T-helper 17 cell (primary cell): ENCODE measurements at places on chromosomes 2 and 18.

DNA sequence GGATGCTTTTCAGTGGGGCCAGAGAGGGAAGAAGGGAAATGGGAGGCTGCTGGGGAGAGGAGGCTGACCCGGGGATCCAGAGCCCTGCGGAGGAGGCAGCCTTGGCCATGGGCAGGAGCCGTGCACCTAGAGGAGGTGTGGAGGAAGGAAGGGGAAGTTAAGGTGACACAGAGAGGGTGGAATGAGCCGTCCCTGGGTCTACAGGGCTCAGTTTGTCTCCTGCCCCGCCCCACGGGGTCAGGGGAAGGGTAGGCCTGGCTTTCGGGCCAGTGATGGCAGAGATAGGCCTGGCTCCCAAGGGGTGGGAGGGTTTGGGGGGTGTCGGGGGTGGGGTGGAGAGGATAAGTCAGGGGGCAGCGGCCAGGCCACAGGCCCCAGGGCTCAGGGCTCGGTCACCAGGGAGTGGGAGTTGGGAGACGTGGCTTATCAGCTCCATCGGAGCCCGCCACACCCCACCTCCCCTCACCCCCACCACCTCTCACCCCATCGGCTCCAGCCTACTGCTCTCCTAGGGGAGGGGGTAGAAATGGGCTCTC is 39.5 kb upstream of the NOTO start:
- DNase-seq, result no peak

- DNase-seq, result no peak
Measured at GRCh38 chr2:100743741-100744140, 76.2 kb upstream of the NPAS2 start.

GRCh38 chr2:28716265-28716865 is 35.3 kb upstream of the PPP1CB start:
- no peak for DNase-seq

GRCh38 chr18:55910296-55910695 is 322.3 kb upstream of the TCF4 start:
- DNase-seq, result no peak

DNA sequence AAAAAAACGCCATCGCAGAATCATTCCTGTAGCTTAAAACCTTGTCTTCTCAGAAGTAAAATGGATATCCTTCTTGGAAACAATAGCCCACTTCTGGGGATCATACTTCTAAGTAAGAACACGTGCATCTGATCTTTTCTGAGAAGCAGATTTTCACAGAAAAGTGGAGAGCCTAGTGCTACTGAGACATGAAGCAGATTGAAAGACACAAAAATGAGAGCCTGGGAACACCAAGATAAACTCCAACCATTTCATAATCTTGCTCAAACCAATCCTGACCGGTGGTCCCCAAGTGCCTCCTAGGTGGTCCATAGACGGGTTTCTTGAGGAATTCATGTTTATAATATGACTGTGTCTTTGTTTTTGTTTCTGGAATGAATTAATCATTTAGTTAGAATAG is 191.2 kb downstream of the IRS1 start:
- no peak for DNase-seq

DNA sequence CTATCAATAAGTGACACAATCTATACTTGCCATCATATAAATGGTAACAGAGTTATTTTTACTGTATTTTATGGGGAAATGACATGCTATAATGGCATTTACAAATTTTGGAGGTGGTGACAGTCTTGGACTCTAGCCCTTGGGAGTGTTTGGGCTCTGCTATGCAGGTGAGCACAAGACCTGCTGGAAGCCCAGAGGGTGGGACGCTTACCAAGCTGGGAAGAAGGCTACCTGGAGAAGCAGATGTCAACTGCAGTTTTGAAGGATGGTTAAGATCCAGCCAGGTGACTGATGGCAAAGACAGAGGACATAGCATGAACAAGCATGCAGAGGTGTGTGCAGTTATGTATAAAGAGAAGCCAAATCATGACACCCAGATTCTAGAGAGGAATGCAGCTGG is 346.9 kb downstream of the MYCN start:
- no peak for DNase-seq

DNA sequence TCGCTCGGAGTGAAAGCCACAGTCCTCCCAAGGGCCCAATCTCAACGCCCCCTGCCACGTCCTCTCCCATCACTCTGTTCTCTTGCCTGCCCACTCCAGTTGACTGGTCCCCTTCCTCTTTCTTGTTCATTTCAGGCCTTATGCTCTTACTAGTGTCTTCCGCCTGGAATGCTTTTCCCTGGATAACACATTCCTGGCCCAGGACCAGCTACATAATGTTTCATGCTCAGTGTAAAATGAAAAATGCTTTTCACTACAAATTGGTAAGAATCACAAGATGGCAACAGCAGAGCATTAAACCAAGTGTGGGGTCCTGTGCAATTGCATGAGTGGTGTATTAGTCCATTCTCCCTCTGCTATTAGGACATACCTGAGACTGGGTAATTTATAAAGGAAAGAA is 417.2 kb upstream of the KLHL29 start:
- DNase-seq, result no peak

DNA sequence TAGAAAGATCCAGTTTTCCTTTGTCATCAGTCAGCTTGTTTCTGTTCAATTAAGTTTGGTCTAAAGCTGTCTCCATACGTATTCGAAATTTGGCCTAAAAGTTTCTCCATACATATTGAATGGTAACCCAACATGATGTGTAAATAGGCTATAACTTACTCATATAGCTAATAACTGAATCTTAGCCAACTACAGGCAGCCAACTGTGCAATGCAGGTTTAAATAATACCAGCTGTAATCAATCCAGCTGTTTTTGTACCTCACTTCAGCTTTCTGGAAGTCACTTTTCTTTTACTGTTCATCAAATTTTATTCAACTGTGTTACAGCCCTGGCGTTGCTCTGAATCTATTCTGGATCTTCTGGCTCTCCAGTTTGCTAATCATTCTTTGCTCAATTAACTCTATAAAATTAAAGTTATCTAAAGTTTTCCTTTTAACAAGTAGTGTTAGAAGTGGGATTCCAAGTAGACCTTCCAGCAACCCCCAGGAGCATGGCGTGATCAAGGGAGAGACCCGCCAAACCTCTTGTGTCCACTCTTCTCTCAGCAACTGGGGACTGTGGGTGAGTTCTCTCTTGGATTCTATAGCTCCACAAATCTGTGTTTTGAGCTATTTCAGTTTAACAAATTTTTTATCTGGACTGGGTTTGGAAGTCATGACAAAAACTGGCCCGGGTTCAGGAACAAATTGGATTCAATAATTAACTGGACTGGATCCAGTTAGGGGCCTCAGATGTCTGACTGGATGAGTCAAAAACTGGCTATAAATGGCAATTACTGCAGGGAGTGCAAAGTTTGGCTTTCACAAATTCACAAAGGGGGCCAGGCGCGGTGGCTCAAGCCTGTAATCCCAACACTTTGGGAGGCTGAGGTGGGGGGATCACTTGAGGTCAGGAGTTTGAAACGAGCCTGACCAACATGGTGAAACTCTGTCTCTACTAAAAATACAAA is 329.7 kb upstream of the ST6GAL2 start:
- no peak for DNase-seq

- DNase-seq, result peak; percentile 59
Measured at GRCh38 chr18:77062518-77063003, 70.0 kb downstream of the MBP start.

- DNase-seq, result no peak
Measured at GRCh38 chr2:236755278-236755840, 185.7 kb downstream of the ACKR3 start.

DNA sequence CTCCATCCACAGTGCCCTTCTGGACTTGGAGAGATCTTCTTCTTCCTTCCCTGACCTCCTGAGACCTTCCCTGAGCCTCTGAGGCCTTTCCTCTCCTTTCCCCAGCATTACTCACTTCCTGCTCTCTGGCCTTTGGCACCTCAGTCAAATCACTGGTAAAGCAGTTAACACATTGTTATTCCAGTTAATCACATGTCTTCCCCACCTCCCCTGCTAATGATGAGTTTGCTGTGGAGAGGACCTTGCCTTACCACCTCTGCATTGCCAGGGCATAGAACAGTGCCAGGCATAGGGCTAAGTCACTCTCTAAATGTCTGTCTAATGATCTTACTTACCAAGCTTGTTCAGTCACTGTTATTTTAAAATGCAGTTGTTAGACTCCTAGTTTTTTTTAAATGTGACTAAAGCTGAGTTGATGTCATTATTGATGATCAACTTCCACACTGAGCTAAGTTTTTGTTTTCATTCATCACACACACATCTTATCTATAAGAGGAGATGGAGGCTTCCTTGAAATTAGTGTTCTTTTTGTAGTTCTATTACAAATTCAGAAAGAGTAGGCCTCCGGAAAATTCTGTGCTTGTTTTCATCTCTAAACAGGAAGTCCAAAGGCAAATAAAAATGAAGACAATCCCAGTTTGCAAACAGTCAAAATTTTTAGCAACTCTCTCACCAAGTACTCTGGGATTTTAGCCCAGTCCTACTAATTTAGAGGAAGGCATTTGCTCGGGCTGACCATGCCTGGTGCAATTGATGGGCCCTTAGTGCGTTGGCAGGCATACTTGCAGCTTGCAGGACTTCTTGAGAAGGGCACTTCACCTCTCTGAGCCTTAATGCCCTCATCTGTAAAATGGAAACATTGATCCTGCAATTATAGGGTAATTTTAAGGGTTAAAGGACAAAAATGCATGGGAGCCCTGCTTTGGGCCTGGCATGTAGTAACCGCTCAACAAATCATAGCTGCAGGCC is 113.7 kb upstream of the SPRED2 start:
- DNase-seq, result no peak

GRCh38 chr2:238239543-238239862 is 335 bp downstream of the HES6 start:
- DNase-seq, result no peak

GRCh38 chr18:616380-616995 is 19.7 kb downstream of the CLUL1 start:
- DNase-seq, result no peak

- DNase-seq, result no peak
Measured at GRCh38 chr18:65942104-65942503, 191.3 kb downstream of the CDH7 start.

DNA sequence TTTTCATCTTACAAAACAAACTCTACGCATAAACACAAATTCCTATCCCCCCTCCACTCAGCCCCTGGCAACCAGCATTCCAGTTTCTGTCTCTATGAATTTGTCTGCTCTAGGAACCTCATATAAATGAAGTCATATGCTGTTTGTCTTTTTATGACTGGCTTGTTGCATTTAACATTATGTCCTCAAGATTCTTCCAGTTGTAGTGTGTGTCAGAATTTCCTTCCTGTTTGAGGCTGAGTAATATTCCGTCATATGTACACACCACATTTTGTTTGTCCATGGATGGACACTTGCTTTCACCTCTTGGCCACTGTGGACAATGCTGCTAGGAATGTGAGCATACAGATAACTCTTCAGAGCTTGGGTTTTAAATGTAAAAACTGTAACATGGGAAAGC is 272.1 kb downstream of the GBX2 start:
- DNase-seq, result no peak

GRCh38 chr2:71944183-71944550 is 203.5 kb downstream of the CYP26B1 start:
- DNase-seq, result no peak

DNA sequence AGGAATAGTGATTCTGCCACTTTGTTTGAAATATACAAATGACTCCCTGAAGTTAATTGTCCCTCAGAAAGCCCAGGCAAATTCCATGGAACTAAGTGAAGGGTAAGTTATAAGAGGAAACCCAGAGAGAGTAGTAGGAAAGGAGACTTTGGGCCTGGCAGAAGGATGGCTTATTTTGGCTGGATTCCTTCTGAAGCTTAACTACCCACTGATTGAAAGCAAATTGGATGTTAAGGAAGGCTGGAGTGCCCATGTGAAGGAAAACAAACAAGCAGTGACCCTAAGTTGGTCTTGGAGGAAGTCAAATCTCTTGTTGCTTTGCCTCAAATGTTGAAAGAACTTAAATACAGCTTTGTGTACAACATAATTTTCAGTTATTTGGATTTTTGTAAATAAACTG is 1106.4 kb upstream of the ZEB2 start:
- no peak for DNase-seq

DNA sequence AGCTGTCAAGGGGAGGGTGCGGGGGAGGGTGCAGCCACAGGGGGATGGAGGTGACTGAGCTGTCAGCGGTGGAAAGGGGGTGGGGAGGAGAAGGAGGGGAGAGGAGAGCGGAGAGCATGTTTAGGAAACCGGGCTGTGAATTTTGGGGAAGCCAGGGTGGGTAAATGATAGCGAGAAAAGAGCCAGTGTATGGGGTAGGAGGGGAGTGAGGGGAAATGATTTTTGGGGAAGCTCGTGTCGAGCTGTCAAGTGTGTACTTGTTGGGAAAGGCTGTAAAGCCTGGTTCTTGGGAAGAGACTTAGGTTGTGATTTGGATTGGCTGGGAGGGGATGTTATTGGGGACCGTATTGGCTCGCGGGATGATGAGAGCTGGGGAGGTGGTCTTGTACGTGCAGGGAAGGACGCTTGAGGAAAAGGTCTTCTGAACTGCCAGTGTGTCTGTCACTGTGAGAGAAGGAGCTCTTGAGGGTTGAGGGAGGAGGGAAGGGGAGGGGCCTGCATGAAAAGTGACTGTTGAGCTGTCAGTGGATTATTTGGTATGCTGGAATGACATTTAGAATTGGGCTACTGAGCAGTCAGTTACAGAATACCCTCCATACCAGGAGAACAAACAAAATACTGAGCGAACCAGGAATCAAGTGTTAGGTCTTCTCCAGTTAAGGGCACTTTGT is 1.0 kb downstream of the UBR3 start:
- DNase-seq, result no peak

DNA sequence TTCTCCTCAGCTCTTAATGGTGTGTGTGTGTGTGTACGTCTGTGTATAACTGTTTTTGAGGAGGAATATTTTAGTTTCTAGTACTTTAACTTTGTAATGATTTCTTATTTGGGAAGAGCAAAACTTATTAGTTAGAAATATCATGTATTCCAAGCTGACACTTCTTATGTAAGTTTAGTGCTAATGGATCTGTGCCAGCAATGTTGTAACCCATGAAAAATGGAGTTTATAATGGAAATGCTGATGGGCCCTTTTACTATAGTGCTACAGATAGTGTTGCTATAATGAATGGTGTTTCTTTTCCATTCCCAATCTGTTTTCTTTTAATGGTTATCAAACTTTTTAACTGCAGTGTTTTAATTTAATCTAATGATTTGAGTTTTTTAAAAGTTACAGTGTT is 49.8 kb upstream of the OTX1 start:
- DNase-seq, result no peak

- no peak for DNase-seq
Measured at GRCh38 chr18:46415532-46416252, 241.3 kb downstream of the LOXHD1 start.

- no peak for DNase-seq
Measured at GRCh38 chr2:225083276-225083675, 41.0 kb upstream of the DOCK10 start.

DNA sequence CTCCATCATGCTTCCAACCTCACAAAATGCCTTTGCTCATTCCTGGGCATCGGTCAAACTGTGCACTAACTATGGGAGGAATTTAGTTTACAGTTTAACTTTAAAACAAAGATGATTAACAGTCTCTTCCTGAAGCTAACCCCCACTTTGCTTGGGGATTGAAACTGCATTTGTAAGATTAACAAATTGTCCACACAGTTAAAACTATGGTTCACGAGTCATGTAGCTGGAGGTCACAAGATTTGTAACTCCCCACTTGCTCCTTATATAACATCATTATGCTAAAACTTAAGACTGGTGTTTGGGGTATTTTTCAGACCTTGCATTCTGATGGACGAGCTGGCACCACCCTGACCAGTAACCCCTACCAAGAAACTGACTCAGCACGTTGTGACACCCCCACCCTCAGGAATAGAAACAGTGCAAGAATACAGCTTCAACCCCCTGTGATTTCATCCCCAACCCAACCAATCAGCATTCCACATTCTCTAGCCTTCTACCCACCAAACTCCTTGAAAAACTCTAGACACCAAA is 252.3 kb downstream of the MBD5 start:
- DNase-seq, result no peak
